Kidney capillary endothelial cell (primary cell): ENCODE measurements at places on chromosomes 12 and 14.
A peak's percentile ranks its signal among the peaks of the same experiment; 100 is the strongest.

- DNase-seq, result no peak
Measured at GRCh38 chr12:44716711-44717110, 159.4 kb downstream of the NELL2 start.

DNA sequence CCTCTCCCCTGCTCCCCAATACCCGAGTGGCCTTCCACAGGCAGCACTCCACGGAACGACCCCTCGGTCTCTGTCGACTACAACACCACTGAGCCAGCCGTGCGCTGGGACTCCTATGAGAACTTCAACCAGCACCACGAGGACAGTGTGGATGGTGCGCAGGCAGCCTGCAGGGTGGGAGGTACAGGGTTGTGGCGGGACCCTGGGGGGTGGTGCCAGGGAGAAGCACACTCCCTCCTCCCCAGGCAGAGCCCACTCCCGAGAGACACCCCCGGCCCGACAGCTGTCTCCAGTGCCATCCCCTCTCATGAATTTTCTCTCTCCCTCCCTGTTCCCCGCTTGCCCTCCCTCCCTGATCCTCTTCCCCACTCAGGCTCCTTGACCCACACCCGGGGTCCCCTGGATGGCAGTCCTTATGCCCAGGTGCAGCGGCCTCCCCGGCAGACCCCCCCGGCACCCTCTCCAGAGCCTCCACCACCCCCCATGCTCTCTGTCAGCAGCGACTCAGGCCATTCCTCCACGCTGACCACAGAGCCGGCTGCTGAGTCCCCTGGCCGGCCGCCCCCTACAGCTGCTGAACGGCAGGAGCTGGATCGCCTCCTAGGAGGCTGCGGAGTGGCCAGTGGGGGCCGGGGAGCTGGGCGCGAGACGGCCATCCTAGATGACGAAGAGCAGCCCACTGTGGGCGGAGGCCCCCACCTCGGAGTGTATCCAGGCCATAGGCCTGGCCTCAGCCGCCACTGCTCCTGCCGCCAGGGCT, 9.0 kb downstream of the TNS2 start:
- no peak for DNase-seq

DNA sequence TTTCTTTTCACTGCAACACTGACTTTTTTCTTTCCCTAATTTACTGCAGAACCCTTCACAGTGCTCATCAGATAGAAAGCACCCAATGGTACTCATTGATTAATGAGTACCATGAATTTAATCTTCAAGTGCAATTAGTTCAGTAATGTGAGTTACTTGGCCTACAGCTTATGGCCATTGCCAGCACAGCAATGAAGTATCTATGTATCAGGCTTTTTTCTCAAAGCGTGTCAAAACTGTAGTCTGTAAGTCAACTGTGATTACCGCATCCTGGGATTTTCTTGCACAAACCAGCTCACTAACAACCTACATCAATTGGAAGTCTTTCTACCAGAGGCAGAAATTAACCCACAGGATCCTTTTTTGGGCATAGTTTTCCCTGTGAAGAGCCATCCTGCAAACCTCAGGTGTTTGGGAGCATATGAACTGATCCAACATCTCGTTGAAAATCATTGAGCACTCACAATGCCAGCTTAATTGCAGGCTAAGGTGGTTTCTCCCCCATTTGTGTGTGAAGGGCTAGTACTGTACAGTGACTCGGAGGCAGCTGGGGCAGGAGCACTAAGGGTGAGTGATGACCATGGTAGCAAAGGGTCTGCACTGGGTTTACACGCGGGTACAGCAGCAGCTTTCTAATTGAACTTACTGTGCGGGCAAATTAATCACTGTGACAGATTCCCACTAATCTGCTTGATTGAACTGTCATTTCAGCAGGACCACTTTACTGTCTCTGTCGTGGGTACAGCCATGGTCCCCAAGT, 619.3 kb downstream of the SNAPC1 start:
- no peak for DNase-seq

DNA sequence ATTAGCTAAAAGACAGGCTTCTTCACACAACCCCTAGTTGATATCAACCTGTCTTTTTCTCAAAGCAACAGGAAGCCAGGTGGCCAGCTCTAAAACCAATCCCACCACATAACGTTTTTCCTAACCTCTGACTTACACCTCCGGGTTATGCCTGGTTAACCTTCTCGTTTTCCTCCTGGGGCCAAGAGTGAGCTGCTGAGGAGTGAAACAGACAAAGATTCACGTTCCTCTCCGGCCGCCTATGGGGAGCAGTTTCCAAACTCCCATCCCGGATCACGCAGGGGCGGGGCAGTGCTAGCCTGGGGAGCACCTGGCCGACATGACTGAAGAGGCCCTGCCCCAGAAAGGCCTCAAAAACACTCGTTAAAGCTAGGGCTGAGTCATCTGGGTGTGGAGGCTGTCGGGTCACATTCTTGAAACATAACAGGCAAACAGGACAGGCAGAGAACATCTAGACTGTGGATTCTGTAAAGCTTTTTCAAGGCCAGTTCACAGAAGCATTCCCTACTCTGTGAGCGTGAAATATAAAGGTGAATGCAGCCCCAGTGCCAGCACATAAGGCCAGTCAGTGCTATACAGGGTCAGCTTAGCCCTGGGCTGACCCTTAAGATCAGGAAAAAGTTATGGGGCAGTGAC, 25.9 kb upstream of the LGALS3 start:
- no peak for DNase-seq

- DNase-seq, result no peak
Measured at GRCh38 chr14:20490563-20490962, 14.8 kb upstream of the RNASE10 start.

GRCh38 chr14:64845878-64846277, 33.8 kb downstream of the SPTB start:
- no peak for DNase-seq

- DNase-seq, result peak; percentile 69
Measured at GRCh38 chr14:32939254-32940065, 781 bp downstream of the NPAS3 start.

DNA sequence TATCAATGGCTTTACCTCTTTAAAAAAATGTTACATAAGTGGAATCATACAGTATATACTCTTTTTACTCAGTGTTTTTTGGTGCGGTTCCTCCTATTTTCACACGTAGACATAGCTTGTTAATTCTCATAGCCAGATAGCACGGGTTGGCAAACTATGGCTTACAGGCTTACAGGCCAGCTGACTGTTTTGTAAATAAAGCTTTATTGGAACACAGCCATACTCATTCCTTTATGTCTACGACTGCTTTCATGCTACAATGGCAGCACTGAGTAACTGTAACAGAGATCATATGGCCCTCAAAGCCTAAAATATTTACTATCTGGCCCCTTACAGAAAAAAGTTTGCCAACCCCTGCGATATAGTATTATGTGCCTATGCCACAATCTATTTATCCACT, 5.8 kb upstream of the DAAM1 start:
- DNase-seq, result no peak

DNA sequence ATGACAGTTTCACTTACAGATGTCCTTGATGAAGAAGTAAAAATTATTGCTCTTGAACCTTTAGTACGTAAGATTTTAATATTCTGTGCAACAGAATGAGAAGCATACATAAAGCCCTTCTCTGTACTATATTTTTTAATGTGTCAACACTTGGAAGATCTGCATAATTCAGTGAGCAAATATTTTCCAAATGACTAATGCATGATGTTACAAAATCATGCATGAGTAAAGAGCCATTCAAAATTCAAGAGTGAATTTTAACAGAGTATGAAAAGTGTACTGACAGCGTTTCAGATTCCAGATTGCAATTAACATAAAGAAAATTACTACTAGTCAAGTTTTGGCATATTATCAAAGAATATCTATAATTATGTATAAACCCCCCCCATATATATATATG, 101.4 kb upstream of the BBS10 start:
- no peak for DNase-seq

DNA sequence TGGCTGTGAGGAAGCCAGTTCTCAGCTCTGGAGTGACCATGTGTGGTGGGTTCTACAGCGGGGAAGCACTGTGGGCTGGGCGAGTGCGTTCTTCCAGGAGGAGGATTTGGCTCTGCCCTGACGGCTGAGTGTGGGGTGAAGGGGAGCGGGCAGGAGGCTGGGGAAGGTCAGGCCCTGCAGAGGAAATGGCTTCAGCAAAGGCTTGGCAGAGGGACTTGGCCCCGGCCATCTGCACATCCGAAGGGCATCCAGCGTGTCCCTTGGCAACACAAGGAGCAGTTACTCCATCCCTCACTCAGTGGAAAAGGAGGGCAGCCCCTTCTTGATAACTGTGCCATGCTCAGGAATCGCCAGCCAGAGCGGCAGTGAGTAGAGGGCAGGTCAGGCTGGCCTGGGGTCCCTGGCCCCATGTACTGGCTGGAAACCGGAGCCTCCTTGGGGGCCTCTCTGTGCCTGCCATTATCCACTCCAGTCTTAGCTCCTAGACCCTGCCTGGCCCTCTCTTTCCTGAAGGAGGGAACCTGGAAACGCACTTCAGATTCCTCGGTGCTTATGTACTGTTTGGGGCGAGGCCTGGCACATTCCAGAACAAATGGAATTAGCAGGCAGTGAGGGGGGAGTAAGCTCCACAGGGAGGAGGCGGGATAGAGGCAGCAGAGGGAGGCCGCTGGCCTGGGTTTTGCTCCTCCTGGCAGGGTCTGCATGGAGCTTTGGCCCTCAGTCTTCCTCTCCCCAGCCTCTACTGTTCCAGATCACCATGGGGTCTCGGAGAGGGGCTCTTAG, 133.6 kb upstream of the NCOR2 start:
- no peak for DNase-seq

DNA sequence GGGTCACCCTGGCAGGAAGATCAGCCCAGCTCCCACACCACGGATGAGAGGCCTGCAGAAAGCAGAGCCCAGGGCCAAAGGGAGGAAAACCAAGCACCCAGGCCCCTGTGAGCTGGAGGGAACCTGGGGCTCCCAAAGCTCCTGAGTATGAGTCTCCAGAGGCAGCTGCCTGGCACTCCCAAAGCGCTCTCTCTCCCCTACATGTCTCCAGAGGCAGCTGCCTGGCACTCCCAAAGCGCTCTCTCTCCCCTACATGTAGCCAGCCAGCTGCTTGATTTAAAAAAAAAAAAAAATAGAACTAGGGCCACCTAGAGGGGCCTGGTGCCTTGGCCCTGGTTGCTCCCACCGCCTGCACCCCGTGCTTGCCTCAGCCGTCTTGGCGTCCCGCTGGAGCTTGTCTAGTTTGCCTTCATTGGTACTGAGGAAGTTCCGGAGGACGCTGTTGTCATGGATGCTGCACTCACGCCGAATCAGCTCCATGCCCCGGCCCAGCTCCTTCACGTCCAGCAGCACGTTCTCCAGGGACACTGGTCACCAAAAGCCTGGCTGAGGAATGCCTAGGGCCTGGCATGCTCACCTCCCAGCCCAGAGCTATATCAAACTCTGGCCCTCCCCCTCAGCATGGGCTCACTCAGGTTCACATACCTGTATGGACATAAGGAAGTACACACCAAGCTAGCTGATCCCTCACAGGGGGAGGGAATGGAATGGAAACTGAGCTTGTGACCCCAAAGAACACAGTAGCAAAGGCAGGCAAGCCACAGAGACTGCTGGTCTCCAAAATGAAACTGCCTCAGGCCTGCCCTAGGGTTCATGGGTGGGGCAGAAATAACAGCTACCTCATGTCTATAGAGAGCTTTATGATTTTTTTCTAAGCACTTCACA, 24.7 kb downstream of the PRPF40B start:
- DNase-seq, result peak; percentile 44

DNA sequence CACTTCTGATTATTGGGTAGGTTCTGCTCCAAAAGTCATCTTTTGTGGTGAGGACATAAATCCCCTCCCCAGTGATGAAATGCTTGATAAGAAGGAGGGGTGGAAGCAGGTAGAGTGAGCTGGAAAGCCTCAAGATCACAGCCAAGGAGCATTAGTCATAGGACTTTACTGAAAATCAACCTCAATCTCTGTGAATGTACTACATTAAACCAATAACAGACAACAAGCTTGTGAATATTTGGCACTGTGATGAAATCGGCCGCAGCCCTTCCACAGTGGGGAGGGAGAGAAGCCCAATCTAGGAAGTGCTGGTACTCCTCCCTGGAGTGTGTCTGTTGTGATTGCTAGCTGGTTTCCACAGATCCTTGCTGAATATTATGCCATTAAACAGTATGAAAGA, 41.2 kb upstream of the PTCSC3 start:
- DNase-seq, result no peak

DNA sequence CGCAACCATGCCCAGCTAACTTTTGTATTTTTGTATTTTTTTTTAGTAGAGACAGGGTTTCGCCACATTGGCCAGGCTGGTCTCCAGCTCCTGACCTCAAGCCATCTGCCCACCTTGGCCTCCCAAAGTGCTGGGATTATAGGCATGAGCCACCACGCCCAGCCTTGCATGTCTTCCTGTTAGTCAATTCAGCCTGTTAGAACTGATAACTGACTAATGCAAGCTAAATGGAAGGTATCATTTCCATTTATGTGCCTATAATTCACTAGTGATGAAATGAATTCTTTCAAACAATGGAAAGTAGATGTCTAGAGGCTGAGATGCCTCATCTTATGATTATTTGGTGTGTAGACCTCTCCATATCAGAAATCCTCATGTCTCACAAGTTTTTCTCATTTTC, 37.3 kb upstream of the DIP2B start:
- no peak for DNase-seq

DNA sequence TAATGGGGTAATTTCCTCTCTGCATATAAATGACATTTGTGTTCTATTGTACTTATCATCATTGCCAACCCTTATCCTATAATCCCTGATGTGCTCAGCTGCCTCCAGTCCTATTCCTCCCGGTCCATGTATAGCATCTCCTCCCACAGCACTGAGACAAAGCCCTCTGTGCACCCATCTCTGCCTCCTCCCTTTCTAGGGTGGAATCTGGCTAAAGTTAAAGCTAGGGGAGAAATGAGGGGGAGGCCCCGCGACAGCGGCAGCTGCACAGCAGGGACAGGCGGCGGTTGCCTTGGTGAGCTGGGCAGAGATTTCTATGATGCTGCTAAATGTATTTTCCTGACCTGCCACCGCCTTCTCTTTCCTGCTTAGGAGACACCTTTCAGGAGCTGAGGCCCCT, 12.8 kb upstream of the ZDHHC22 start:
- DNase-seq, result no peak

GRCh38 chr14:95514131-95515079, 2.0 kb downstream of the SYNE3 start:
- no peak for DNase-seq

GRCh38 chr12:115691123-115691522, 586.4 kb downstream of the MED13L start:
- no peak for DNase-seq

GRCh38 chr12:32515137-32515873, 115.9 kb downstream of the FGD4 start:
- no peak for DNase-seq

GRCh38 chr12:110183386-110183785, 59.2 kb downstream of the IFT81 start:
- DNase-seq, result no peak

DNA sequence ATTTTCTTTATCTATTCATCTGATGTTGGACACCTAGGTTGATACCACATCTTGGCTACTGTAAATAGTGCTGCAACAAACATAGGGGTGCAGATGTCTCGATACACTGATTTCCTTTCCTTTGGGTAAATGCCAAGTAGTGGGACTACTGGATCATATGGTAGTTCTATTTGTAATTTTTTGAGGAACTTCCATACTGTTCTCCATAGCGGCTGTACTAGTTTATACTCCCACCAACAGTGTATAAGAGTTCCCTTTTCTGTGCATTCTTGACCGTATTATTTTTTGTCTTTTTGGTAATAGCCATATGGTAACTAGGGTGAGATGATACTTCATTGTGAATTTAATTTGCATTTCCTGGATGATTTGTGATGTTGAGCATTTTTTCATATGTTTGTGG, 71.8 kb downstream of the LRP6 start:
- no peak for DNase-seq

GRCh38 chr12:103513875-103514274, 18.1 kb upstream of the C12orf42 start:
- no peak for DNase-seq
